ENCODE measurements at places on chromosomes 3 and 15.
A peak's percentile ranks its signal among the peaks of the same experiment; 100 is the strongest.

DNA sequence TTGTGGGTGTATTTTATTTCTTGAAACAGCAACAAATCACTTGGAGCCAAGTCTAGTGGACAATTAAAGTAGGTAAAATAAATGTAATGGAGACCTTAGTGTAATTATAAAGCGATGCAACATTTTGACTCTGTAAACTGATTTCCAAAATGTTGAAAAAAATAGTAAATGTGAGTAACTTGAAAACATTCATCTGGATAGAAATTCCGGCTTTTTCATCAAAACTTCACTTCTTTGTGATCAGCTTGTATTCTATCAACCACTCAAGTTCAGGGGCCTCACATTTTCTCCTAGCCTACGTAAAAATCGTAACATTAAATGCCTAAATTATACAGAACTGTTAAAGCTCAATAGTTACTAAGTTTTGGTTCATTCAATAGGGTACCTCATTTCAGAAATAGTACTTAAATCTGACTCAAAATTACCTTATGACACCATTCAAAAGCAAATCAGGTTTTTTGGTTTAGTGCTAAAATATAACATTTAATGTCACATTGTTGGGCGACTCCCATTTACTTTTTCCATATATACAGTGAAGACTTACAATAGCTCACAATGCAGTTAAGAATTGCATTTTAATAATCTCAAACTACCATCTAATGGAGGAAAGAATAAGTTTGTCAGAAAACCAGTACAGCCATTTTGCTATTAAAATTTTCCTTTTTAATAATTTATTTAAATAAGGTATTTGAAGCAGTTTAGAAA is 12.7 kb downstream of the CCNL1 start:
- DNase-seq: no peak

GRCh38 chr3:73115806-73116205 is 54.3 kb downstream of the EBLN2 start:
- DNase-seq: no peak

GRCh38 chr3:111769110-111769991 is 89.7 kb upstream of the PHLDB2 start:
- DNase-seq: no peak

DNA sequence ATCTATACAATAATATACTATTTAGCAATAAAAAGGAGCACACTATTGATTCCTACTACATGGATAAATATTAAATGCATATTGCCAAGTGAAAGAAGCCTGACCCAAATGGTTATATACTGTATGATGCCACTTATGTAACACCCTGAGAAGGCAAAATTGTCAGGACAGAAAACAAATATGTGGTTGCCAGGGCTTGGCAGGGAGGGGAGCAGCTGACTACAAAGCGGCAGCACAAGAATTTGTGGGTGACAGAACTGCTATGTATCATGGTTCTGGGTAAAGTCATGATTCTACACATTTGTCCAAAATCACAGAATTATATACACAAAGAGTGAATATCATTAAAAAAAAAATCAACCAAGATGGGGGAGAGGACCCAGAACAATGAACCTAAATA is 22.5 kb downstream of the TBC1D2B start:
- DNase-seq: no peak

- DNase-seq: no peak
These were observed 13.4 kb upstream of the SCN10A start for GRCh38 chr3:38829404-38829803.

DNA sequence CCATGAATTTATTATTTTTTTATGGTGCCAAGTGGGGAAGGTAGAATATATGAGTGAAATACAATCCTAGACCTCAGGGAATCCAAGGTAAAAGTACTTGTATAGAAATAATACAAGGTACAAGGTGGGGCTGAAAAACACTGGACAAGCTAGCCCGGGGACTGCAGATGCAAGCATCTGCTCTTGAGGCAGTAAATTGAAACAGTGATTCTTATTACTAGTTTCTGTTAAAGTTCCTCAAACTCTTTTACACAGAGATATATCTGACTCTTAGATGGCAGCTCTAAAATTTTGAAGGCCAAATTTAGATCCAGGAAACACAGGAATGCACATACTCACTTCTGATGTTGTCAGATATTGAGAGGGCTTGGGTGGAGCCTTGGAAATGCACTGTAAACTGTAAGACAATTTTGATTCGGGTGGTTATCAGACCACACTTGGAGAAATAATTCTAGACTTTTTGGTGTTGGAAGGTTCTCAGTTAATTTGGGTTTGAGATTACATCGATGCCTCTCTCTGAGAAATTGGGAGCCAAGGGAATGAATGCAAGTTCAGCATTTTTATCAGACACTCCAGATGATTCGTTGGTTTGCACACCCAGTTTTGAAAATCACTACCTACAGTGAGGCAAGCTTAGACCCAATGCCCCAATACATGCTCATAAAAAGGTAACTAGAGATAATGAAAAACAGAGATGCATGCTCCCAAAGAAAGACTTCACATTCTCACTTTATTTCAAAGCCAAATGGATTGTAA is 7.3 kb downstream of the TP63 start:
- peak; percentile 24 for DNase-seq

DNA sequence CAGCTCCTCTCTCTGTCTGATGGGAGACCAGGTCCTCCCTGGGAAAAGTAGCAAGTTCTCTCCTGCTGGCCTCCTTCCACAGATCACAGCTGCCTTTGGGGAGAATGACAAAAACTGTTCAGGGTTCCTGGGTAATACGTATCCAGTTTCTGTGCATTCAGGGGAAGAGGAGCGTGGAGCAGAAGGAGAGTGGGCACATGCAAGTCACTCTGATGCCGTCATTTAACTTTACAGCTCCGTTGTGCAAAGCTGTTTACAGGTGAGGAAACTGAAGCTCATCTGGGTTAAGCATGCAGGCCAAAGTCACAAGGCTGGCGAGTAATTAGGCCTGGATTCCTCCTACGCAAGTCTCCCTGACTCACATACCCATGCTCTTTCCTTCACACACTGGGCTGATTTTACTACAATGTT is 7.5 kb upstream of the TM4SF1 start:
- DNase-seq: no peak

- no peak for DNase-seq
These were observed 252.6 kb upstream of the LYSMD4 start for GRCh38 chr15:99985878-99986277.

All from activated CD4-positive, alpha-beta T cell treated with anti-CD3 and anti-CD28 coated beads, Interleukin-2, amount 10 ng/mL, durations not matched to agents 24 days and 14 days (primary cell).